CD4-positive, alpha-beta T cell treated with Interleukin-15 for 4 hours (primary cell): ENCODE measurements at places on chromosomes 6 and 20.

- no peak for DNase-seq
Observed at GRCh38 chr6:108596956-108597355, 36.2 kb downstream of the FOXO3 start.

- DNase-seq: no peak
Observed at GRCh38 chr6:101716810-101717209, 323.3 kb downstream of the GRIK2 start.

DNA sequence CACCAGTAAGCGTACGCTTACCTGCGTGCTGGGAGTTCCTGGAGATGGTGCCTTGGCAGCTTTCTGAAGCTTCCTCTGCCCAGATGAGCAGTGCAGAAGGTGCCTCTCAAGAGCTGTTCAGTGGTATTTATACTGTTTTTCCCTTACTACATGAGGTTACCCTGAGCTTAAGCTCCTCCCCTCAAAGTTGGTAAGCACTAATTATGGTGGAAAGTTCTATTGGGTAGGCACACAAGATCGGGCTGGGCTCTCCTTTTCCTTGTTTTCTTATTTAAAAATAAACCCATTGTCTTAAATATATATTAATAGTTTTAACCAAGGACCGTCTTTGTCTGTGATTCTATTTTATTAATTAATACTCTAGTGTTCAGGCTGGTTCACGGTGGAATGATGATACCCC lies at the start of gene COL10A1:
TSS of gene COL10A1 (minus strand) at position 101 of the 400 bp plus-strand sequence. CDS start 640 bp downstream, outside the sequence.
- DNase-seq: no peak

GRCh38 chr6:152160346-152160745 lies 352.9 kb downstream of the ESR1 start:
- no peak for DNase-seq

GRCh38 chr20:57103146-57103800 lies 163.2 kb downstream of the BMP7 start:
- DNase-seq: no peak

DNA sequence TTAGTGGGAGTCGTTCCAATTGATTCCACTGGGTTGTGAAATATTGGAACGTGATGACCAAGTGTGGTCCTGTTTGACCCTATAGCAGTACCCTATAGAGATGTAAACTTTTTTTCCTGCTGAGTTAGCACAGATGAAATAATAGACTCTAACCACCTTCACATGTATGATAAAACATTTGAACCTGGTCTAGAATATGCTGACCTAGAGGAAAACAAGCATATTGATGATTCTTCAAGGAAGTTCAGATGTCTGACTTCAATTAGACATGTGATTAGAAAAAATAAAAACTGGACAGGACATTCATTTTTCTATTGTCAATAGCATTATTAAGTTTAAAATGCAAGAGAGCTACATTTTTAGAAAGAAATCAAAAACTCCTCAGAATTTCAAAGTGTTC lies 402.1 kb downstream of the ARHGAP18 start:
- no peak for DNase-seq

- peak; percentile 30 for DNase-seq
Observed at GRCh38 chr20:2865630-2866029, 7.7 kb upstream of the PTPRA start.

GRCh38 chr6:32558426-32559057 lies 28.5 kb upstream of the HLA-DRB5 start:
- no peak for DNase-seq

GRCh38 chr6:129672881-129673631 lies 36.9 kb downstream of the ARHGAP18 start:
- DNase-seq: peak; percentile 63
